Stimulated activated CD4-positive, alpha-beta T cell treated with anti-CD3 and anti-CD28 coated beads, Interleukin-1b, Interleukin-23, amount 100 ng/mL, for 48 hours (primary cell): ENCODE measurements at places on chromosomes 1 and 21.

DNA sequence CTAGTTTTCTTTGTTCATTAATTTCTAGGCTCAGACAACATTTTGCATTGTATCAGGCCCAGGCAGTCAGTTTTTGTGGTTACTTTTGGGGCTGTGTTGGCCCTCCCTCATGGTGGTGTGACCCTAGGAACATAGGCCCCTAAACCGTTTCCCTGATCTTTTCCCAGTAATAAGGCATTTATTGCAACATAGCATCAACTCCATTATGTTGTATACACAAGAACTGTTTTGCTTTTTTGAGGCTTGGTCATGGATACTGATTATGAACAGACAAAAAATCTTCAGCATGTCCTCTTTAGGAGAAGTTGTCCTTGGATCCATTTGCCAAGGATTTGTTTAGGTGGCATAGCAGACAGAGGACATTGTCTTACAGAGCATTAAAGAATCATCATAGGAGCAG lies 10.3 kb downstream of the B3GALT2 start:
- no peak for DNase-seq

DNA sequence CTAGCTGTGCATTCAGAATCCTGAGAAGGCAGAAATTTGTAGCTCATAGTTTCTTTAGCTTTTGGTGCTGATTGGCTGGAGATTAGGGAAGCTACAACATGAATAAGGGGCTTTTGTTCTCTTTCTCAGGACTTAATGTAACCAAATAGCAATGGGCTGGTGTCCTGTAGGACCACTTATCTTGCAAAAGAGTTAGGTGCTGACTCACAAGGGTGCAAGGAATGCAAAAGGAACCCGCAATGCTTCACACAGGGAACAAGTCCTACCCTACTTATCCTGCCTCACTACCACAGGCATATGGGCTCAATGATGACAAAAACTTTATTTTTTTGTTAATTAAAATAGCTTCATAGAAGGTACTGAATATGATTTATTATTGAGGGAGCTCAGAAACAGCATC lies 541.5 kb downstream of the AMY1C start:
- DNase-seq = no peak

DNA sequence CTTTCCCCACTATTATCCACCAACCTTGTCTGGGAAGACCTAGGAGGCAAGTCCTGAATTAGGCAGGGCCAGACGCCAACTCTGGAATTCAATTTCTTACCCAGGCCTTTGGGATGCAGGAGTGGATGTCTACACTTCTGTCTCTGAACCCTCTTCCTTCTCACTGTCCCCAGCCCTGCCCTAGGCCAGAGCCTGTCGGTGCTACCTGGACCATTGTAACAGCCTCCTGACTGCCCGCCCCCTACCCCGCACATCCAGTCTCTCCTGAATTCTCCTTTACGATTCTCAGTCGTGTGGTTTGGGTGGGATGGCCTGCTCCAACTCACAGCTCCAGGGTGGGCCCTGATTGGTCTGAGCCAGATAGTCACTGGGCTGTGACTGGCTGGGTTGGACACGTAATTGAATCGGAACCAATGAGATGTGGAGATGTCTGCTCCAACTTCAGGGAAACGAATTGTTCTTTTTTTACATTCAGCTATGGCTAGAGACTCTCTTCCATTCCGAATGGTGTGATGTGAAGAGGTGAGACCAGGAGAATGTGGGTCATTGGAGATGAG lies 304.6 kb downstream of the PTPRU start:
- DNase-seq = no peak

DNA sequence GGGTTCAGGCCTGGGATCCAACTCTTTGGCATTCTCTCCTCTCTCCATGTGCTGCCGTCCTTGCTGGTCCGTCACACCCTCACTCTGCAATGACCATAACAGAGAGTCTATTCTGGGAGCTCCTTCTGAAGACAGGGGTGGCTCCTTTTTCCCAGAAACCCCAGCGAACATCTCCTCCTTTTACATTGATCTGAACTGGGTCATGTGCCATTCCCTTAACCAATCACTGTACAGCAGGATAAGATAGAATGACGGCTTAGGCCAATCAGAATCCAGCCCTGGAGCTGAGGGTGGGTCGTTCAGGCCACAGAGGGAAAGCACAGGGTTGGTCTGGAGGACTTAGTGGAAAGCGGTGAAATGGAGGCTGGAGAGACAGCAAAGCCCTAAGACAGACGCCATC lies 740.1 kb downstream of the MATN1 start:
- no peak for DNase-seq

GRCh38 chr1:33576821-33577599 lies 104.6 kb downstream of the ZSCAN20 start:
- DNase-seq = no peak

DNA sequence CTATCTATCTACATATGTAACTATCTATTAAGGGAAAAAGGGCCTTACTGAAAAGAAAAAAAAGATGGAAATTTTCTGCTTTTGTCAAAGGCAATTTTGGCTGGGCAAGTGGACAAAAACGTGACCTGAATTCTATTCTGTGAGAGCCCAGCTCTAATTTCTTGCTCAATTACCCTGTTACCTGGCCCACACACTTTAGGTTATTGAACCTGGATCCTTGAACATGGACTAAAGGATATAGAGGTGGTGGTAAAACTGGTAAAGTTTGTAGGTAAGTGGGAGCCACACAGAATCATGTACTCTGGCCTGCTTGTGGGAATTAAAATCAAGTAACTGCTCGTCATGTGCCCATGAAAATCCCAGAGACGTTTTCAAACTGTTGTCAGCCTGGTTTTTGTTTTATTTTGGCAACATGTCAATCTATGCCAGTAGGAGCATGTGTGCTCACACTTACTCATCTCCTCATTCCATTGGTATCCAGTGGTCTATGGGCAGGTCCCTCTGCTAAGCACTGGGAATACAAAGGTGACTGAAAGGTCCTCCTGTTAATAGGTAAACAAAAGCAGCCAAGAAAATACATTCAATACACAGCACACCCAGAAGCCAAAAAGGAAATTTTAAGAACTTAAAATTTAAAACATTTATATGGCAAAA lies 113.7 kb upstream of the WARS2 start:
- DNase-seq = no peak

DNA sequence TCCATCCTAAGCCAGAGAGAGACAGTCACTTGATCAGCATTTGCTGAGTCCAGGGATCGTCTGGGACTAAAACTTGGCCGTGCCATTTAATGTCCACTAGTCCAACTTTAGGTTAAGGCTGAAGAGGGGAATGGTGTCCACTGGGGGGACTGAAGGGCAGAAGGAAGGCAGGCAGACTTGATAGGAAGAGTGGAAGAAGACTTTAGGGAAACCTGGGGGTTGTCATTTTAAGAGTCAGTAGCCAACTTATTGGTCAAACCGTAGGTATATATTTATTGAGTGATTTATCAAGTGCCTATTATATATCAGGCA lies 1.3 kb upstream of the LMOD1 start:
- no peak for DNase-seq

DNA sequence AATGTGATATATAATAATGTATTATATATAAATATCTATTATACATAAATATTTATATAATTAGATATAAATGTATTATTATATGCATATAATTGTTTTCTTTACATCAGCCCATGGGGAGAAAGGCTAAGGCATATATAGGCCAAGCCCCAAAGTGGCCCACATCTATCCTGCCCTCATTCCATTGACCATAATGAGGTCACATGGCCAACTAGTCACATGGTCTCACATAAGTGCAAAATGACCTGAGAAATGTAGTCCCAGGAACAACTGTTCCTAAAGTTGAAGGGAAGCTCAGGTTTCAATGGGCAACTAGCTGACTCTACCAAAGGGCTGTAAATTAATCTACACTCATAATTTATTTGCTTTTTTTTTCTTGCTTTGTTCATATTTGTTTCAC lies 14.5 kb upstream of the CCDC185 start:
- no peak for DNase-seq

DNA sequence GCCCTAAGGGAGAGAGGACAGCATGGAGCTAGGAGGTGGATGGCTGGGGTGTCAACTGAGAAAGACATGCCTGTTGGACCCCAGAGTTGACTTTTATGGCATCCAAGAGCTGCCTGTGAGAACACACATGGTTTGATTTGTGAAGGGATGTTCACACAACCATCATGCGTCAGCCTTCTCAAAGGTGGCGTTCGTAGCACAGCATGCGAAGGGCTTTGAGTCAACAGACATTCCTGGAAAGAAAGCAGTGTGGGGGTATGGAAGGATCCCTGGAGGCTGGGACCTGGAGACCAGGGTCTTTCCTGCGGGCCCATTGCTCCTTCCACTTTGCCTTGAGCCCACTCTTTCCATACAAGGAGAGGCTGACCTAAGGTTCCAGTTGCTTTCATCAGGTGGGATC lies 6.4 kb upstream of the WNT3A start:
- no peak for DNase-seq

GRCh38 chr1:193185901-193186731 lies at the start of gene B3GALT2:
B3GALT2 (minus strand) TSS chr1:193186613; CDS start chr1:193181562, 5,051 bp downstream.
- no peak for DNase-seq

DNA sequence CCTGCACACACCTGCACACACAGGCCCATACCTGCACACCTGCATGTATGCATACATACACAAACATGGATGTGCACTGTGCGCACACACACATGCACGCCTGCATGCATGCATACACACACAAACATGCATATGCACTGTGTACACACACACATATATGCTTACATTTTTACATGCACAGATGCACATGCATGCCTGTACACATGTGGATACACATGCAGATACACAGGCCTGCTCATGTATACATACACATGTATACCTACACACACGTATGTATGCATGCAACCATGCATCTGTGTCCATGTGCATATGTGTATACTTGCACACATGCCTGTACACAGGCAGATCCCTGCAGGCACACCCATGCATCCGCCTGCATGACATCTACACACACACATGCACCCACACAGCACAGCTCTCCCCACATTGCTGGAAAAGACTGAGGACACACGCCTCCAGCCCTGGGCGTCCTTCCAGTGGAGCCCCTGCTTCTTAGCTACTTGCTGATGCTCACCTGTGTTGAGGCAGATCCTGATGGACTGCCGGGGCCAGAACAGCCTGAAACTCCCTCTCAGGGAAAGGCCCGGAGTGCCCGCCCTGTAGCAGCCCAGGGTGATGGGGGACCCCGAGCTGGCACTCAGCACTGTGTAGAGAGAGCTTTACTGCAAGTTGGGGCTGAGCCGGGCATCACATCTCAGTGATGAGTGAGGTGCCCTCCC lies 28.6 kb downstream of the KRTAP10-1 start:
- DNase-seq = no peak

DNA sequence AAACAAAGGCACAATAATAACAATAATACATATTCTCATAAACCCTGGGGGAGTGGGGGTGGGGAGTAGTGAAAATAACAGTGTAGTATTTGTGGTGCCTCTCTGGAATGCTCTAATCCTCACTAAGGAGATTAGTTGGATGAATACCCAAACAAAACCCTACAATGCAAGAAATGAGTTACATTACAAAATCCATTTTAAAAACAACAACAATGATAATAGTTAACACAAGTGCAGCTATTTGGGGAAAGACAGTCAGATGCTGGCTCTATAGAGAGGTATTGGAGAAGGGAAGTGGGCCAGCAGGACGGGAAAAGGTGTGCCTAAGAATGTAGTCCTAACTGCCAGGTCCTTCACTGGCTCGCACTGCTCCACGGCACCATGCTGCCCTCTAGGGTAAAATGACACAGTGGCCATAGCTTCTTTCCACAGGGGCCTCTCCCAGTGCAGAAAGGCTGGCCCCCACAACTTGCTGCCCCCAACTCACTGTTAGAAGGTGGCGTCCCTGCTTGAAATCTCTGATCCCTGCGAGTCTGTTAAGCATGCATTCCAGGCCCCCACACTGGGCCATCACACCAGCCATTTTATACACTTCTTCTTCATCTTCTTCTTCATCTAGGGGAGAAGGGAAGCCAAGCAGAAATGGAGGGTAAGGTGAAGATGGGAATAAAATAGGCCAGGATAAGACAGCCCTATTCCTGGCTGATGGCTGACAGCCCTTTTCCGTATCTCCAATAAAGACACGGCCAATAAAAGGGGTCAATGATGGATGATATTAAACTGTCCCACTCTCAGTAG lies 113.8 kb downstream of the UBR4 start:
- no peak for DNase-seq

DNA sequence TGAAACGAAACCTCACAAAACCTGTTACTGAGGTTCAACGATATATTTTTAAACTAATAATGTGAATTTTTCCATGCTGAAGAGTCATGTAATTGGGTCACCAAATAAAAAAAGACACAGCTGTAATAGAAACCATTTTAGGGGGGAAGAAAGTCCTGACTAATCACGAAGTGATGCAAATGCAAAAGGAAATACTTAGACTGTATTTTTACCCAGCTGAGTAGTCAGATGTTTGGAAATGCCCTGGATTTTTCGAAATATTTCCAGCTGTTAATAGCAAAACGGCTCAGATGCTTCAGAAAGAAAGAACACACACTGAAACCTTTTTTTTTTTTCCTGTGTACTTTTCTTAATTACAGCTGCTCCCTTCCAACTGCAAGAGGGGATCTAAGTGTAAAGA lies 210.3 kb downstream of the SETD4 start:
- no peak for DNase-seq

DNA sequence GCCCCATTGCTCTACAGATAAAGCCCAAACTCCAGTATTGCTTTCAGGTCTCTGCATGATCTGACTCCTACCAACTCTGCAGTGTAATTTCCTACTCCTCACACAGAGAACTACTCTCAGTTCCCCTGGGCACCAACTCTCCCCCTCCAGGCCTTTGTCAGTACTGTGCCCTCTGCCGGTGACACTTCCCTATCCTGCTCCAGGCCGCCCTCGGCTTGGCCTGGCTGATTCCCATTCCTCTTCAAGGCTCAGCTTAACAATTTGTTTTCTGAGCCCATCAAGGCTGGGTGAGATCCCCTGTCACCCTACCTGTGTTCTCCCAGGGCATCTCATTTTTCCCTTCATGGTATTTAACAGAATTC lies 2.6 kb downstream of the SLAMF8 start:
- DNase-seq = no peak

- no peak for DNase-seq
Measured at GRCh38 chr21:45448810-45449657, 44.1 kb downstream of the COL18A1 start.

DNA sequence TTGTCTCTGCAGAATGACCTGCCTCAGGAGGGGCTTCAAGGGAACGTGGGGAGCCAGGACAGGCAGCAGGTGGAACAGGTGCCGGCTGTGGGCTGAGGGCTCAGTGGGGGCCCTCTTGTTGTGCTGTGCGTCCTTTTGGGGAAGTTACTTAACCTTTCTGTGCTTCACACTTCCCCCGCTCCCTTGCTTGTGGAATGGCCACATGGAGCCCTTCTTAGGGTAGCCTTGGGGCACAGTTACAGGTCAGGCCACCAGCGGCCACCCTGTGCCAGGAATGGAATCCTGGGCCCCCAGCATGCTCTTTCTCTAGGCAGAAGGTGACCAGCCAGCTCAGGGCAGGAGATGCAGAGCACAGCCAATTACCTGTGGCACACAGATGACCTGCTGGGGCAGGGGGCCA lies 2.6 kb downstream of the IKBKE start:
- no peak for DNase-seq

- DNase-seq = no peak
Measured at GRCh38 chr1:246333855-246334254, 173.2 kb downstream of the SMYD3 start.

GRCh38 chr1:44624268-44624901 lies 49.9 kb downstream of the TMEM53 start:
- no peak for DNase-seq

- no peak for DNase-seq
Measured at GRCh38 chr1:238487931-238488330, 597.2 kb upstream of the ZP4 start.

- DNase-seq = peak; percentile 82
Measured at GRCh38 chr1:152052606-152053005, 15.8 kb upstream of the S100A11 start.
